Activated naive CD8-positive, alpha-beta T cell treated with anti-CD3 and anti-CD28 coated beads for 36 hours (primary cell): ENCODE measurements at places on chromosomes 11 and 22. TPM values are rescaled to one million over a fixed set of nuclear protein-coding genes. Genes with fewer than 3 reads are reported as not detected.

DNA sequence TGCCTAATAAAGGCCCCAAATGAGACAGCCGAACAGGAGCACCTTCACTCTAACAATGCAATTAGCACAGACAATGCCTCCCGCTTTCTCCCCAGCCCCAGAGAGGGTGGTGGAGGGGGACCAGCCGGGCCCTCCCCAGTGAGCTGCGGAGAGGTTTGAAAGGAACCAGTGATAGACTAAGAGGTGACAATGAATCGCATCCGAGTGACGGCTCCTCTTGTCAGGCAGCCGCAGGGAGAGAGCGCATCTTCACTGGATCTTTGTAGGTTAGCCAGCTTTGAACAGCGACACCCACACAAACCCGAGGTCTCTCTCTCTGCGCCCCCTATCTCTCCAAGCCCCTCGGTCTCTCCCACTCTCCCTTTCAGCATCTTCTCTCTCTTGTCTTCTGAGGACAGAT lies 28.0 kb downstream of the FLRT1 start:
- H3K4me3 ChIP-seq: no peak overlapping the region
- H3K4me1 ChIP-seq: peaks cover 9% of the 10 kb centered on the region
- no peak overlapping the region for H3K27ac ChIP-seq
- DNase-seq: no peak
- peaks cover 15% of the 10 kb centered on the region for H3K27me3 ChIP-seq

DNA sequence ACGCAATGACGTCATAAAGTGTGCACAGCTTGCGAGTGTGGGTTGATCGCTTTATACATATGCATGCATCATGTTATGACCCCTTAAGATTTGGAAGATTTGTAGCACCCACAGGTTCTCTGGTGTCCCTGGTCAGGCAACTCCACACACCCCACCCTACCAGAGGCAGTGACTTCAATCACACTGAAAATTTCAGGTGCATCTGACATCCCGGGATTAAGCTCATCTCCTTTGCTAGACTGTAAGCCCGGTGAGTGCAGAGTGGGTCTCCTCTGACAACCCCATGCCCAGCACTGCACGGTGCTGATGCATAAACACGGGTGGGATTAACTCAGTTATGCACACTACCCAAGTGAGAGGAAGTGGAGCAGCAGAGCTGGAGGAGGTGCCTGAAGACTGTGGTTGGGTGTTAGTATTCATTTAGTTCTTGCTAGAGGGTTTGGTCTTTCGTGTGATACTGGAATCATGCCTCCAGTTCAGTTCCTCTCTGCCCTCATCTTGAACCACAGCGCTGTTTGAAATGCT lies 6.5 kb downstream of the ARSA start:
- peak overlapping the region; percentile 99 for H3K27ac ChIP-seq
- peak; percentile 56 for DNase-seq
- H3K4me3 ChIP-seq: peak overlapping the region; percentile 82
- H3K27me3 ChIP-seq: no peaks in the 10 kb centered on the region

- H3K36me3 ChIP-seq: no peaks in the 10 kb centered on the region
- no peak for DNase-seq
- peaks cover 9% of the 10 kb centered on the region for H3K27me3 ChIP-seq
- no peaks in the 10 kb centered on the region for H3K4me1 ChIP-seq
Measured at GRCh38 chr11:79418241-79418640, 22.6 kb downstream of the TENM4 start.

DNA sequence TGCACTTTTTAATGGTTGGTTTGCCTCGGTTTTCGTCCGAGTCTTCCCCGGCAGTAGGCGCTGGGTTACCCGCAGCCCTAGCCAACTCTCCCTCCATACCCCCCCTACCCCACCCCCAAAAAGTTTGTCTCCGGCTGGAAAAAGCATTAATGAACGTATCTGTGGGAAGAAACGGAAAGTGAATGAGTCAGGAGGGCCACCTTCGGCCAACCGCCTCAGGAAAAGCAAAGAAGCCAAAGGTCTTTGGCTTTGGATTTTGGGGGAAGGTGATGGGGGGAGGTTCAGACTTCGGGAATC lies 508 bp upstream of the FLI1 start:
- peaks cover 14% of the 10 kb centered on the region for H3K27me3 ChIP-seq
- peak overlapping the region; percentile 95 for H3K4me3 ChIP-seq
- peaks cover 10% of the 10 kb centered on the region for H3K36me3 ChIP-seq

GRCh38 chr11:119800171-119800570 lies 71.2 kb upstream of the NECTIN1 start:
- no peak overlapping the region for H3K4me3 ChIP-seq
- no peak for DNase-seq
- H3K27ac ChIP-seq: no peak overlapping the region
- H3K27me3 ChIP-seq: peaks cover 8% of the 10 kb centered on the region
- no peaks in the 10 kb centered on the region for H3K4me1 ChIP-seq

DNA sequence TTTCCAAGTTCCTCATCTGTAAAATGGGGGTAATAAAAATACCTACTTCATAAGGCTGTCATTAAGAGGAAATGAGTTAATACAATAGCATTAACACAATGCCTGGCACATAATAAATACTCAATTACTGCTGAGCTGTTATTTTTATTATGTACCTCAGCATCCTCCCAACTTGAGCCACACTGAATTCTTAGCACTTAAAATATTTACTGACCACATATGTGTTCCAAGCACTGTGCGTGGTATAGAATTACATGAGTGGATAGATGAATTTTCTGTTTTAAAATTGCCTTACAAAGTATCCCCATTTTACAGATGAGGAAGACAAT lies 139.0 kb upstream of the TIMP3 start:
- no peaks in the 10 kb centered on the region for H3K4me1 ChIP-seq
- no peak overlapping the region for H3K27ac ChIP-seq
- peaks cover 8% of the 10 kb centered on the region for H3K27me3 ChIP-seq
- H3K36me3 ChIP-seq: no peaks in the 10 kb centered on the region
- H3K4me3 ChIP-seq: no peak overlapping the region

- no peak overlapping the region for H3K4me3 ChIP-seq
- no peaks in the 10 kb centered on the region for H3K36me3 ChIP-seq
- H3K27ac ChIP-seq: no peak overlapping the region
- peak; percentile 9 for DNase-seq
- peaks cover 94% of the 10 kb centered on the region for H3K27me3 ChIP-seq
Measured at GRCh38 chr11:12693479-12694182, 19.4 kb downstream of the TEAD1 start.

OR51A2 gene
- total RNA-seq: not detected

SCGB1D2 gene
- total RNA-seq: not detected

TMEM45B gene
- total RNA-seq: 0.58 TPM

ZDHHC5 gene
- 74.0 TPM for total RNA-seq

PHOX2A gene
- not detected for total RNA-seq

SLC22A12 gene
- total RNA-seq: not detected

ADAMTS8 gene
- total RNA-seq: not detected

TSSK2 gene
- total RNA-seq: not detected

POU2F3 gene
- total RNA-seq: not detected
